Forelimb muscle (tissue), 1 donor: ENCODE measurements at places on chromosomes 5 and 9.

DNA sequence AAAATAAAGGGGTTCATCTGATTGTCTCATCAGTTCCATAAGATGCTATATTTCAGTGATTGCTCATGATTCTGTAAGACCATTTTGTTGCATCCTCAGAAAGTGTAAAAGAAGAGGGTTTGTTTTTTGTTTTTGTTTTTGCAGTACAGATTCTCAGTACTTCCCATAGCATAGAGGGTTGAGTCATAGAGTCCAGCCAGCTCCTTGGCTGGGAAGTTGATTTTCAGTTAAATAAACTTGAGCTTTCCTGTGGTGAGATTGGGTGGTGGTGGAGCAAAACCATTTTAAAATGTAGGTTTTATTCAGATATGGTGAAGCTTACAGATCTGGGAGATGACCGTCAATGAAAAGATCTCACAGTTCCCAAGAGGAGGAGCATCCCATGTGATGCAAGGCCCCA is 48.2 kb downstream of the DAPK1 start:
- no peak for DNase-seq

GRCh38 chr9:108323615-108324014 is 532.2 kb downstream of the ACTL7B start:
- no peak for DNase-seq

- DNase-seq = no peak
Observed at GRCh38 chr9:25519286-25519685, 159.0 kb downstream of the TUSC1 start.

- DNase-seq = no peak
Observed at GRCh38 chr5:158139161-158139560, 280.2 kb upstream of the CLINT1 start.

GRCh38 chr9:68619636-68620035 is 79.0 kb upstream of the TMEM252 start:
- DNase-seq = no peak
